Nephron progenitor cell (in vitro differentiated cells): ENCODE measurements at places on chromosomes 3 and 15.

GRCh38 chr15:48563934-48564333 lies 81.6 kb downstream of the FBN1 start:
- DNase-seq, result no peak

DNA sequence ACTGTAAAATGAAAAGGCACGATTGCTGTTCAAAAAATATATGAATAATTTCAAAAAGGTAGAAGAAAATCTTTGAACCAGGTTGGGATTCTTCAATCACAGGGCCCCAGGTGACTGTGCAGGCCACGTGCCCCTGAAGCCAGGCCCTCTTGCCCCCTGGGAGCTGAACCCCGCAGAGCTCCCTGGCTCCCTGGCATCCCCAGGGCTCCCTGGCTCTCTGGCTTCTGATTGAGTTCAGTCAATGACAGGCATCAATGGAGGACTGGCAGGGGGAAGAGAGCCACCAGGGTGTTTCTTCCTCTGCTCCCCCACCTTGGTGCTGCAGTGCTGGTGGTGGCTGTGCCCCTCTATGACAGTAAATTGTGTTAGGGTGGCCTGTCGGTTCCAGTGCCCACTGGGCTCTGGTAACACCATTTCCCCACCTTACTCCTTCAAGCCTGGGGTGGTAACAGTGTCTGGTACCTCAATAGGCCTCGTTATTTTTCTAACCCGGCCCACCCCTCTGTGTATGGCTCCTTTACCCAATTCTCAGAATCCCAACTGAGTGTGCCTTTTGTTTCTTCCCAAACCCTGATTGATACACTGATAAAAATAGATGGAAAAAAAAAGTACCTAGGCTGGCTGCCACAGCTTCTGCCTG lies 62.6 kb downstream of the STARD5 start:
- no peak for DNase-seq

DNA sequence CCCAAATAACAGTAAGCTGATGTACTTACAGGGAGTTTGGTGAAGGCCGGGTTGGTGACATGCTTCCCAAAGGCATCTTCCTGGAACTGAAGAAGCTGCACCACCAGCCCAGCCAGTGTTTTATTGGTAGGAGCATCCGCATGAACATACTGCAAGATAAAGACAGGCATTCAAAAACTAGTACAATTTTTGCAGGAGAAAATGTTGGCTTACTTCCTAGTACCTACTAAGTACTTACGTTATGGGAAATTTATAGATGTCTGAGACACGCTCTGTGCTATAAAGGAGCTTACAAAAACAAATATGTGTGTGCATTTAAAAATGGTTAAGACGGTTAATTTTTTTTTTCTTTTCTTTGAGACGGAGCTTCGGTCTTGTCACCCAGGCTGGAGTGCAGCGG lies 8.9 kb downstream of the SMARCC1 start:
- DNase-seq, result no peak

DNA sequence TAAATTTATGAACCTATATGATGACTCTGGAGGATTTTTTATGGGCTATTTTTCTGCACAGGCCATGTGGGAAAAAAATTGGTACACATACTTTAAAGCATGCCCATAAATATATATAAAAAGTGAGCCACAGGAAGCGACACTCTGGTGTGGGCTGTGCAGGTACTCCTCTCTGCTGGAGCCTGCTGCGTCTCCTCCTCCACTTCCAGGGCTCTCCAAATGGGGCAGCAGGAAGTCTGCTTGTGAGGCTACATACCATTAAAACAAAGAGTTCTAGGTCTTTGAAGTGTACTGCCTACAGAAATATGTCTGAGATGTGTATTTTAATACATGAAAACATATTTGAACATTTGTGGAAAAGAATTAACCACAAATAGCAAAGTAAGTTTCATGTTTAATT lies 135.1 kb downstream of the CTNNB1 start:
- DNase-seq, result no peak

DNA sequence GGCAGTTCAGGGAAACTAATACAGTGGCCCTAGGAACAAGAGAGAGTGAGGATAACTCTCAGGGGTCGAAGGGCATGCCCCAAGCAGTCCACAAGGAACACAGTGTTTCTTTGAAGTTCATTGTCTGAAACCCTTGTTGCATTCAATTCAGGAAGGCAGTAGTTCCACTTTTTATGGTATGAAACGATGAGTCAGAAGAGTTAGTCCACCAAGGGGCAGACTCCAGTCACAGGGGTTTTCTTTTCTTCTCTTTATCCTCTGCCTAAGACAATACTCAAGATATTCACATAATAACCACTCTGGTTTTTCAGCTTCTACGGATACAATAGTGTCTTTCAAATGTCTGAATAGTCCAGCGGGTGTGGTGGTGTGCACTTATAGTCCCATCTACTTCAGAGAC lies 23.7 kb upstream of the TICRR start:
- no peak for DNase-seq

DNA sequence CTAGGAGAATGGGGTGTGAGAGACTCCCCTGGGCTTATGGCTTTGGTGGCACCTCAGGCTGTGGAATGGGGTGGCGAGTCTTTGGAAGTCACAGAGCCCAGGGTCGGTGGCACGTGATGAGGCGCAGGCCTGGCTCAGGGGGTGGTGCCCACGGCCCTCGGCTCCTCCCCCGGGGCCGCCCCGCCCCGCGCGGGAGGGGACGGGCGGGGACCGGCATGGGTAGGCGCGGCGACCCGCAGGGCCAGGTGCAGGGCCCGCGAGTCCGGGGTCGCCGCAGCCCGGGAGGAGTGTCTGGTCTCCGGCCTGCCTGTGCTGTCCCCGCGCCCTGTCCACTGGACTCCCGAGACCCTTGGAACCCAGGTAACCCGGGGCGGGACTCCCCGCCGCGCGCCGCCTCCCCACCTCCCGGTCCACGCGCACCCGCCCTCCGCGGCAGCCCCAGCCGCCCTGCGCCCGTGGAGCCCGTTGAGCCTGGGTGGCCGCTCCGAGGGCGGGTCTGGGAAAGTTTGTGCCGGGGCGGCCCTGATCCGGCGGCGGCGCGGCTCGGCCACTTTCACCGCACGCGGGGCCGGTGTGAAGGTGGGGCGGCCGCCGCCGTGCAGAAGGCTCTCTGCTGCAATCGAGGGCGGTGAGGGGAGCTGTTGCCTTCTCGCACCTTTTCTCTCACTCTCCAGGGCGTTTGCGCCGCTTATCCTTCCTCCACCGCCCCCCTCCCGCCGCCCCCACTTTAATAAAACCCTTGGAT lies at the start of gene PAQR5:
Gene PAQR5, plus strand, starts transcription at position 216 of the 745 bp plus-strand sequence. CDS start 61,169 bp downstream, outside the sequence.
- DNase-seq, result peak; percentile 63

DNA sequence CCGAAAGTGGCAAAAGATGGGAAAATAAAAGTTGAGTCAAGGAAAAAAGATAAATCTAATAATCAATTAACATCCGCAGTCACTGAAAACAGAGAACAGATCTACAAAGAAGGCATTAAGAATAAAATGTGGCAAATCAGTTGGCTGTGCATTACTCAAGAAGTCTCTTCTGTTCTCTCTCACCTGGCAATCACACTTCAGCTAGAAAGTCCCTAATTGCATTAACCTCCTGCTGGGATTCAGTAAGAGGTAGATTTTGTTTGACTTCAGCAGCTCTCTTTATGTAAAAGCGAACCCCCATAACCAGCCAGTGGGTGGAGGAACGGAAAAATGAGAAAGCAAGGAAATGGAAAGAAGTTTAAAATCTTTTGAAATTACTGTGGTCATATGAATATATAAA lies 94.7 kb upstream of the PLXND1 start:
- no peak for DNase-seq

GRCh38 chr3:150407051-150407807 lies 869 bp upstream of the TSC22D2 start:
- DNase-seq, result no peak

- no peak for DNase-seq
Observed at GRCh38 chr3:186782542-186783057, 777 bp upstream of the EIF4A2 start.

DNA sequence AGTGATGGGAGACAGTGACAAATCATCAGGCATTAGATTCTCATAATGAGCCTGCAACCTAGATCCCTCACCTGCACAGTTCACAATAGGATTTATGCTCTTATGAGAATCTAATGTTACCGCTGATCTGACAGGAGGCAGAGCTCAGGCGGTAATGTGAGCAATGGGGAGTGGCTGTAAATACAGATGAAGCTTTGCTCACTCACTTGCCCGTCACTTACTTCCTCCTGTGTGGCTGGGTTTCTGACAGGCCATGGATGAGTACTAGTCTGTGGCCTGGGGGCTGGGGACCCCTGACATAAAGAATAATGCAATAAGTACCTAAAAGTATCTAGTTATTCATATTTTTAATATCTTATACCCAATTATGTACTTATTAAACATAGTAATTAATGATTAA lies 15.6 kb downstream of the IQCB1 start:
- DNase-seq, result no peak

DNA sequence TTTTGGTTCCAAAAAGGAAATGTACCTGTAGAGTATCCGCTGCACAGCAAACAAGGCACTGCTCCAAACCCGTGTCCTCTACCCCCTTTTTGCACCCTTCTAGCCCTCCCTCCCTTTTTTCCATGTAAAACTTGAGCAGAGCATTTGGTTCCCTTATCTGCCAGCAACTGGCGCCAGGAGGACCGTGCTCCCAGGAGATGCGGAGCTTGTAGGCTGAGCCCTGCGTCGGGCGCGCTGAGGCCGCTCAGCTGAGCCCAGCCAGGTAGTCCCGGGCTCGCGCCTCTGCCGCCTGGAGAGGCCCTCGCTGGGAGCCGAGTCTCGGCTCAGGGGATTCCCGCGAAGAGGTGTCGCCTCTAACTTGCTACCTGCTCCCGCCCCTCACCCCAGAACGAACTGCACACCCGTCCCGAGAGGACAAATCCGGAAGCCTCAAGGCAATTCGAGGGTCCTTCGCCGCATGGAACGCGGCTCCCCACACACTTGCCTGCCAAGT lies 575 bp downstream of the TRPM7 start:
- DNase-seq, result peak; percentile 66

DNA sequence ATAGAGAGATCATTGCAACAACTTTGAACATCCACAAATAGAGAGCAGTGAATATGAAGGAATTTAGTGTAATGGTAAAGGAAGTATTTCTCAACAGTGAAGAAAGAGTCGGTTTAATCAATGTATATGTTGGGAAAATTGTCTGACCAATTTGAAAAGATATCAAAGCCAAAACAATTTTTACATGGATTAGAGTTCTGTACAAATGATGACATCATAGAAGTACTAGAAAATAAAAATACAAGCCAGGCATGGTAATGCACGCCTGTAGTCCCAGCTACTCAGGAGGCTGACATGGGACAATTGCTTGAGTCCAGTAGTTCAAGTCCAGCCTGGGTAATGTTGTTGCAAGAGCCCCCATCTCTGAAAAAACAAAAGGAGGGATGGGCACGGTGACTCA lies 26.0 kb upstream of the TMEM42 start:
- no peak for DNase-seq

DNA sequence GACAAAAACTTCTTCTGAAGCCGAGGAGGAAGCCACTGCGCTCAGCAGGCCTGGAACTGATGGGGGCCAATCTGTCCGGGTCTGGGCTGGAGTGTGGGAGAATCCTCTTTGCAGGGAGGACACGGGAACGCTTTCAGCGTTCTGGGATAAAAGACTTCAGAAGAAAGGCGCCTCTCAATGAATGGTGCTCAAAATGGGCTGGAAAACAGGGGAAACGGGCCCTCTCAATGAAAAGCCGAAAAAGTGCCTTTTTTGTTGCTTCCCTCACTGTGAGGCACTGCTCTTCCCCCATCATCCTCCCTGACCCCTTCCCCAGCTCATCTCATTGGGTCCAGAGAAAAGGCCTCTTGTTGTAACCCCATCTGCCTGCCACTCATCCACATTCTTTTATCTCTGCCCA lies 119.5 kb upstream of the LRIG1 start:
- no peak for DNase-seq

GRCh38 chr3:111956449-111956848 lies 22.4 kb upstream of the ABHD10 start:
- no peak for DNase-seq

GRCh38 chr15:23648920-23649515 lies 1.4 kb upstream of the MAGEL2 start:
- peak; percentile 70 for DNase-seq

GRCh38 chr3:13276438-13277195 lies 143.5 kb downstream of the NUP210 start:
- DNase-seq, result no peak

GRCh38 chr15:75347222-75348033 lies 589 bp downstream of the NEIL1 start:
- peak; percentile 67 for DNase-seq

GRCh38 chr3:138347960-138348753 lies at the start of gene MRAS:
TSS of gene MRAS (plus strand) at chr3:138348579. CDS start at chr3:138372884, 24,305 bp downstream.
- DNase-seq, result peak; percentile 83

GRCh38 chr15:48389691-48390143 lies 58.5 kb downstream of the DUT start:
- DNase-seq, result no peak

DNA sequence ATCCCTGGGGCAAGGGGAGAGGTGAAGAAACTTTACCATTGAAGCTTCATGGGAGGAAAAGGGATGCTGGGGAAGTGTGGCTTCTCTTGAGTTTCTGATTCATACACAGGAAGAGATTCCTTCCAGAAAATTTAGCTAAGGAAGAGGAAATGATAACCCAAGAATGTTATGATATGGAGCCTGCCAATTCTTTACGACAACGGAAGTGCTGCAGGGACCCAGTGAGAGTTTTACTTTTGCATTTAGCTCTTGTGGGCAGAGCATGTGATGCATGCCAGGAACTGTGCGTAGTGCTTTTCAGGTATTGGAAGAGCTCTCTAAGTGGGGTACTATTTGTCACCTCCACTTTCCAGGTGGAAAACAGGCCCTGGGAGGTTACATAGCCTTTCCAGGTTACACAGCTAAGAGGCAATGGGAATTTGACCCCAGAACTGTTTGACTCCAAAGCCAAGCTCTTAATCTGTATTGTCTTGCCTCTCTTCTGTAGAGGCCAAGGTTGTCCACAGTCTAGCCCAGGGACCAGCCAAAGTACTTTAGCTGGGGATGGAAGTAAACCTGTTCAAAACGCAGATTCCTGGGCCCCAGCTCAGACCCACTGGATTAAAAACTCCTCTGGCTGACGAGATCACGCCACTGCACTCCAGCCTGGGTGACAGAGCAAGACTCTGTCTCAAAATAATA lies 23.0 kb downstream of the CMTM7 start:
- DNase-seq, result no peak

DNA sequence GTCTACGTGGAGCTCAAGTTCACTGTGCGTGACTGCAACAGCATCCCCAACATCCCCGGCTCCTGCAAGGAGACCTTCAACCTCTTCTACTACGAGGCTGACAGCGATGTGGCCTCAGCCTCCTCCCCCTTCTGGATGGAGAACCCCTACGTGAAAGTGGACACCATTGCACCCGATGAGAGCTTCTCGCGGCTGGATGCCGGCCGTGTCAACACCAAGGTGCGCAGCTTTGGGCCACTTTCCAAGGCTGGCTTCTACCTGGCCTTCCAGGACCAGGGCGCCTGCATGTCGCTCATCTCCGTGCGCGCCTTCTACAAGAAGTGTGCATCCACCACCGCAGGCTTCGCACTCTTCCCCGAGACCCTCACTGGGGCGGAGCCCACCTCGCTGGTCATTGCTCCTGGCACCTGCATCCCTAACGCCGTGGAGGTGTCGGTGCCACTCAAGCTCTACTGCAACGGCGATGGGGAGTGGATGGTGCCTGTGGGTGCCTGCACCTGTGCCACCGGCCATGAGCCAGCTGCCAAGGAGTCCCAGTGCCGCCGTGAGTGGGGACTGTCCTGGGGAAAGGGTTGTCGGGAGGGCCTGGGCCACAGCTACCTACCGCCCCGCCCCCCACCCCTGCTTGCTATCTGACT lies 11.2 kb downstream of the EPHB3 start:
- no peak for DNase-seq

GRCh38 chr15:31371520-31372240 lies 45.0 kb downstream of the KLF13 start:
- DNase-seq, result no peak

GRCh38 chr15:67134067-67134838 lies 68.9 kb downstream of the SMAD3 start:
- peak; percentile 54 for DNase-seq

GRCh38 chr3:172524611-172525010 lies 1.4 kb upstream of the TNFSF10 start:
- no peak for DNase-seq
